ENCODE measurements at places on chromosomes 16 and 17.

GRCh38 chr17:50768346-50768761 lies 1.0 kb upstream of the ANKRD40CL start:
- DNase-seq, result no peak

DNA sequence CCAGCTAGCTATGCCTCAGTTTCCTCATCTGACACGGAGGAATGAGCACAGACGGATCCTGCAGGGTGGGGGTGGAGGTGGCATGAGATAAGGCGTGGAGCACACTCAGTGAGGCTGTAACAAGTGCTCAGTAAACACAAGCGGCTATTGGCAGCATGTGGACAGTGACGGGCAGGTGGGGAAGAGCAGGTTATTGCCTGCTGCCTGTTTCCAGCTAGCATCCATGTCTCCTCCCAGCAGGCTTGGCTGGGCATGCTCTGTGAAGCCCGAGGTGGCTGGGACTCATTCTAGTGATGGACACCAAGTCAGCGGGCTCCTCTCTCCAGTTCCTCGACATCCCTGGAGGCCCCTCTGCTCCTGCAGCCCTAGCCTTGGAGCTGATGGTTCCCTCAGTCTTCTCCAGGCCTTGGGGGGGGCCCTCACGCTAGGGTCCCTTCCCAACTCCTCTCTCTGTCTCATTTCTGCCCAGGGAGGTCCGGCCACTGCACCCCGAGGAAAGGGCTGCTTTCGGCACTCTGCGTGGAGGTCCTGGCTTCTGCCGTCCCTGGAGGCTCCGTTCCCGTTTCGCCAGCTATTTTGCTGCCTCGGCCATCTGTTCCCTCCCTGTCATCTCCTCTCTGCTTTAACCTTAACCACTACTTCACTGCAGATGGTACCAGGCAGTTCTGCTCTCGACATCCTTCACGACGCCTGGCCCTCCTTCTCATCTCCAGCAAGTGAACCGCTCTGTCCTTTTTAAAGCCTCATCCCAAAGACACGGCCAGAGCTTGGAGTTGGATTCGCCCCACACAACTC lies 6.2 kb downstream of the RTN4RL1 start:
- no peak for DNase-seq

- no peak for DNase-seq
Observed at GRCh38 chr17:10130263-10130662, 68.1 kb downstream of the GAS7 start.

GRCh38 chr17:13073018-13073417 lies 55.2 kb upstream of the ELAC2 start:
- DNase-seq, result no peak

DNA sequence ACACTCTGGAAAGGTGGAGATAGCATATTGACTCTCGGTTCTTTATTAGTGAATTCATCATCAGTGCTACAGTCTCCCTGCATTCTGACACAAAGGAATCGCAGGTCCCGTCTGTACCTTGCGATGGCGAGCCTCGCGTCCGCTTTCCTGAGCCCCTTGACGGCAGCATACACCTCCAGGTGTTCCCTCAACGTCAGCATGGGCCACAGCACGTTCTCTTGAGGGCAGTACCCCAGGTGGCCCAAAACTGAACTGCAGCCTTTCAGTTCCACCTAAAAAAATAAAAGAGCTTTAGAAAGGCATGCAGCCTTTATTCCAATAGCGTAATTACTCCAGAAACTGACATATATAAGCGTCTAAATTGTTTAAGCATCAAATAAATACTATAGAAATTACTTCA lies 24.2 kb upstream of the ABCA9 start:
- DNase-seq, result peak; percentile 19

- no peak for DNase-seq
Observed at GRCh38 chr16:70416748-70417616, 21.9 kb downstream of the ST3GAL2 start.

GRCh38 chr16:14667347-14668266 lies 26.5 kb downstream of the PLA2G10 start:
- DNase-seq, result no peak

DNA sequence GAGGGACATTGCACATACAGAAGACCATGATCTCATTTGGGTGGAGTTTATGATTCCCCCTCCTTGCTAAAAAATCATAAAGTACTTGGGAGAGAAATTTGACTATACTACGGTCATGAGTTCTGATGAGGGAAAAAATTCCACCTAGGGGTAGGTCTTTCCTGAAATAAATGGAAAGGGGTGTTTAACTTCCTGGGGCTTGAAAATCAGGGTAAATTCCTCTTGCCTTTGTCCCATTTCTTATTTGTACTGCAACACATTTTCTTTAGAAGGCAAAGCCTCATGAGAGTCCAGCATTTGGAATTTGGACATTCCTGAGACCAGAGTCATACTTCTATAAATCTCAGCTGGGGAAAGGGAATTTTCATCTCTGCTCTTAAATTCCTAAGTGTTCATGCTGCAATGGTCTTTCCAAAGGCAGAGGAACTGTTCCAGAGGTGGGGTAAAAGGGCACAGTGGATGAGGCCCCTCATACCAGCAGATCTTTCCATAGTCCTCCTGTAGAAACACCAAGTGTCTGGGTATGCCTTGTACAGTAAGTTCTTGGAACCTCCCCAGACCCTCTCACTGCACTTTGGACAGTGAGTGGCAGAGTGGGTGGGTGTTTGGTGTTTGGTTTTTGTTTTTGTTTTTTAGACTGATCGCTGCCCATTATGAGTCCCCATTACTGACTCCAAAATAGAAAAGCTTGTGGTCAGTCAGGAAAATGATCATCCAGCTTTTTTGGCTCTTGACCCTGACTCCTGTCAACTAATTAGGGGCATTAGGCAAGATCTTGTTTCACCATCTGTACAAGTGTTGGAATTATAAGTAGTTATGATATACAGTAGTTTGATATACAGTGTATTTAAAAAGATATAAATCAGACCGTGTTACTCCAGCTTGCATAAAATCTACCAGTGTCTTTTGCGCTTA lies 6.0 kb downstream of the LYRM1 start:
- DNase-seq, result no peak

DNA sequence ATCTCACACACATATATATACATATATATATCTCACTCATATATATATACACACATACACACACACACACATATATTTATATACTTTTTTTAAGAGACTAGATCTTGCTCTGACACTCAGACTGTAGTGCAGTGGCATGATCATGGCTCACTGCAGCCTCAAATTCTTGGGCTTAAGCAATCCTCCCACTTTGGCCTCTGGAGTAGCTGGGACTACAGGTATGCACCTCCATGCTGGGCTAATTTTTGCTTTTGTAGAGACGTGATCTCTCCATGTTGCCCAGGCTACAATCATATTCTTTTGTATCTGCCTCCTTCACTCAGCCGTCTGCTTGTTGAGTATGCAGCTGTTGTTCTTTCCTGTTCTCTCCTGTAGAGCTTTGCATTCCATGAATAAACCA lies 60.6 kb downstream of the HS3ST3B1 start:
- DNase-seq, result no peak

DNA sequence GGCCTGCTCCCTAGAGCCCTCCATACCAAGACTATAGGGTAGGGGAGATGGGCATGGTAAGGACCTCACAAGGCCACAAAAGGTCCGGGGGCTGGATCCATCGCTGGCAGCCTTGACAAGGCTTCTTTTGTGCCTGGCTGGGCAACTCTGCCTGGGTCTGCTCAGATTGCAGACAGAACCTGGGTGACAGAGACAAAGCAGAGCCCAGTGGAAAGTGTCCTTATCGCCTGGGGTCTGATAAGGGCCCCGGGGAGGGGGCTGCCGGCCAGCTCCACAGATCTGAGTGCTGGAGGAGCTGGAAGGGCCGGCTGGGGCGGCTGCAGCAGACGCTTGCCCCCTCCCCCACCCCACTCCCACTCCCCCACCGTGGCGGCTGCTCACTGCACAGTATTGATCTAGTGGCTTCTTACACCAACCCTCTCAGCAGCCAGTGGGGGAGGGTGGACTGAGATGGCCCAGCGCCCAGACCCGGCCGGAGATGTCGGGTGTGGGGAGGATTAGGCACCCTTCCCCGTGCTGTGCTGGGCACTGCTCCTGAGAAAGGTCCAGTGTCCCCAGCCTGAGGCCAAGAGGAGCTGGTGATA lies 7.2 kb downstream of the MMP15 start:
- DNase-seq, result peak; percentile 40

GRCh38 chr17:2701996-2702741 lies 9.4 kb downstream of the CLUH start:
- DNase-seq, result no peak

- DNase-seq, result no peak
Observed at GRCh38 chr17:5583426-5584382, 605 bp downstream of the NLRP1 start.
